Activated naive CD4-positive, alpha-beta T cell (primary cell): ENCODE measurements at places on chromosomes 2 and 18.

DNA sequence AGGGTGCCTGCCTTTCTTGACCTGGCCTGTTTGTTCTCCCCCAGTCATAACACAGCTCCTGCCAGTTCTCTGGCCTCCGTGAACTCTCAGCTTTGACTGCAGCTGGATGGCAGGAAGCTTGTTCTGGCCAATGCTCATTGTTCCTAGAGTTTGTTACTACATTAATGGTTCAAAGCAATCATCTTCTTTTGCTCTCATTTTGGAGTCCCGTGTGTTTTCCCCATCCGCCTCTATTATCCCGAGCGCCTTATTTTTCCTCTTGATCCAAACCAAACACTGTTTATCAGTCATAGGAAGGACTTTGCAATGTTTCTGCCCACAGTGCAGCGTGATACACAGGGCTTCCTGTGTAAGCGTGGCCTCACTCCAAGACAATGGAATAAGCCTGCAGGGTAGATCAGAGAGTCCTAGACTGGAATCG is 184.3 kb upstream of the APCDD1 start:
- no peak for DNase-seq

- no peak for DNase-seq
These were observed 23.8 kb downstream of the AKAIN1 start for GRCh38 chr18:5173236-5173635.

DNA sequence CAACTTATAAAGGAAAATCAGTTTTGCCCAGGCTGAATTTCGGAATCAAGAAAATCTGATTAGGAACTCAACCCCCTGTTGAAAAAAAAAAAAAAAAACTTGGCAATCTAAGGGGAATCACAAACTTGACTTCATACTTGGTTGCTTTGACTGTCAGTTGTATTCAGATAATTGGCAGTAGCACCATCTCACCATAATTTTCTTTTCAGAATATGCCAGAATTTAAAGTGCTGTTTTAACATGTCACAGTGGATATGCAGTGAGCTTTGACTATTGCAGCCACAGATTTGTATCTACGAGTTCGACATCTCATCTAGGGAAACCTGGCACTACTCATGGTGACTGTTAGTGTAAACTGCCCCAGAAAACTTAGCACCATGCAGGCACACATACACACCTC is 761.4 kb upstream of the KLHL29 start:
- no peak for DNase-seq

DNA sequence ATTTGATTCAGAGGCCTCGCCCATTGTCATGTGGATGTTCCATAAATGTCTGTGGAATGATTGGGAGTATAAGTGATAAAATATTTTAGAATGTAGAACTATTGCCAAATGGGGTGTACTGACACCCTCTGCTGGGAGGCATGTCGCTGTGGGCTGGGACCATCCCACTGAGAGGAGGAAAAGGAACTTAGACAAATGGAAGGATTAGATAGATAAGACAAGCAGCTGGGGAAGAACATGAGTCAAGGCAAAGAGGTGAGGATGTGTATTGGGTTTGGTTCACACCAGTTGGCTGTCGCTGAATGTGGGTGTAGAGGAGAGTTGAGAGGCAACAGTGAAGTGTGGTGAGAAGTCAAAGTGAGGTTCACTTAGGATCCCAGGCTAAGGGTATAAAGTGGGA is 4.0 kb downstream of the C2orf74 start:
- no peak for DNase-seq

DNA sequence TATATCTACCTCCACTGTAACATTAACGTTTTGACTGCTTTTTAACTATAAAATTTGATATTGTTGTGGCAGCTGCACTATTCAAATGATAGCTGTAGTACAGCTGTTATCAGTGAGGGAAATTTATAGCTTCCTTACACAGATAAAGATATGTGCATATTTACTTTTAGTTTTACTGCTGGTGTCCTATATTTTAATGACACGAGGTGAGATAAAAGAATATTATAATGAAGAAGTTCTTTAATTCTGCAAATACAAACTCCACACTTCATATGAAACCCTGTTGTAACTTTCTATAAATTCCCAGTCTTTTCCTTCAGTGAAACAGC is 427.8 kb upstream of the ZEB2 start:
- no peak for DNase-seq

DNA sequence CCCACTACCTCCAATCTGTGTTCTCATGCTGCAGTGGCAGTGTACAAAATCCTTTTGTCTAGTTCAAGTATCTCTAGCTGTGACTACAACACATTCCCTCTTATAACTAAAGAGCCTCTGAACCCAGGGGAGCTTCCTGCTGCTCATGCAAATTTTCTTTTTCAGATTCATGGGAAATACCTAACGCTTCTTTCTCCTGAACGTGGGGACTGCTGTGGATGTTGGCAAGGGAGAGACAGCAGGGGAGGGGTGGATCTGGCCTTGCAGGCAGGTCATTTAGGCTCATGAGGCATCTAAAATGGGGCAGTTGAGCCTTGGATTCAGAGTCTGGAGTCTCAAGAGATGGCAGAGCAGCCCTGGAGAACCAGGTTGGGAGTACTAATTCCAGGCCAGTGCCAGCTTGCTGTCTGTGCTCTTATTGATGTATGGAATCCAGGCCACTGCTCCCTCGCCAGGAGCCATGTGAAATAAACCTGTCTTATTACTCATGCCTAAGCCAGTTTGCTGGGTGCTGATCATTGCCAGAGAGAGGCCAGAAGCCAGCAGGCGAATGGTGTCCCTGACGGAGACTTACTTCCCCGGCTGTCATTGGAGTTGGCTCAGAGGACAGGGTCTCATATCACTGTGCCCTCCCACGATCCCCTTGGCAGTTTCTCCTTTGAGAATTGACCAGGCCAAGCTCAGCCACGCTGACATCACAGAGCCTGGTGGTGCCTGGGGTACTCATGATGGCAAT is 29.2 kb upstream of the TNP1 start:
- DNase-seq: no peak
